ENCODE measurements at places on chromosomes 2 and 18. TPM values are rescaled to one million over a fixed set of nuclear protein-coding genes. Genes with fewer than 3 reads are reported as not detected.

The IL1A gene
- 0.44 TPM for total RNA-seq

DNA sequence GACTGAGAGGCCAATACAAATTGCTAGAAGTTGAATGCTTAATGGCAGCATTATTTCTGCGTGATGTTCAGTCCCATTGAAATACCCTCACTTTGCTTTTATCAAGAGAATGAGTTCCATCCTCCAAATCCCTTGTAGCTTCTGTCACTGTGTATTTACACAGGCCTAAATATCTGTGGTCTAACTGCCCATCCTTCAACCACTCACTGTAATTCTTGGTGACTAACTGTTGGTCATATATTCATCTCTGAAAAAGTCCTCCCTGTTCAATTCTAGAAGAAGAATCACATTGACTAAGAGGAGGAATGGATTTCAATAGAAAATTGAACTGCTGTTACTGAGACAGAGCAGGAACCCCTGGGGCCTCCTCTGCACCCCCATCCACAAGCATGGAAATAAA is 74.2 kb upstream of the L3MBTL4 start:
- H3K4me3 ChIP-seq, result no peak overlapping the region
- no peak overlapping the region for H3K27ac ChIP-seq
- no peaks in the 10 kb centered on the region for H3K27me3 ChIP-seq
- DNase-seq, result no peak
- H3K4me1 ChIP-seq, result no peaks in the 10 kb centered on the region

DNA sequence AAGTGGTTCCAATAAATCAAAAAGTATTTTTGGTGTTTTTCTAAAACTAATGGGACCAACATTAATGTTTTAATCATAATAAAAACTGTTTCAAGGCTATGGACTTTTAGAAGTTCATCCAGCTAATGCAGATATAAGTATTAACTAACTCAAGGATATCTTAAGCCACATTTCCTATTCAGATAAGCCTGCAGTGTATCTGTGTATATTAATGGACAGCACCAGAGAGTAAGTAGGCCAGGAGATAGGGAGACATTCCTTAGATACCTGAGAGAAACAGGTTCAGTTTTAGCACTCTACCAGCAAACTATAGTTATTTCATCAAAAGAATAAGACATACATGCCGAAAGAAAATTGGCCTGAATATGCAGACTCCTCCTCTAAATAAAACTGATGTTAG is 27.3 kb downstream of the PREPL start:
- no peak overlapping the region for H3K4me3 ChIP-seq
- DNase-seq, result no peak
- H3K27ac ChIP-seq, result no peak overlapping the region
- peaks cover 20% of the 10 kb centered on the region for H3K36me3 ChIP-seq

GRCh38 chr2:210318891-210319290 is 3.9 kb upstream of the MYL1 start:
- H3K27ac ChIP-seq, result no peak overlapping the region
- no peak for DNase-seq

- H3K27ac ChIP-seq, result no peak overlapping the region
- no peaks in the 10 kb centered on the region for H3K36me3 ChIP-seq
- no peak for DNase-seq
- no peaks in the 10 kb centered on the region for H3K27me3 ChIP-seq
- no peak overlapping the region for H3K4me3 ChIP-seq
These were observed 529.2 kb upstream of the ID2 start for GRCh38 chr2:8152392-8153257.

GRCh38 chr2:18378020-18378653 is 182.3 kb downstream of the RDH14 start:
- no peak overlapping the region for H3K27ac ChIP-seq
- no peaks in the 10 kb centered on the region for H3K36me3 ChIP-seq
- peaks cover 29% of the 10 kb centered on the region for H3K27me3 ChIP-seq
- no peak overlapping the region for H3K4me3 ChIP-seq
- DNase-seq, result no peak
- peaks cover 2% of the 10 kb centered on the region for H3K4me1 ChIP-seq

GRCh38 chr18:59460072-59460420 is 101.0 kb upstream of the LMAN1 start:
- H3K4me1 ChIP-seq, result peaks cover 2% of the 10 kb centered on the region
- peaks cover 47% of the 10 kb centered on the region for H3K27me3 ChIP-seq
- DNase-seq, result no peak
- H3K36me3 ChIP-seq, result peaks cover 2% of the 10 kb centered on the region

- H3K4me3 ChIP-seq, result no peak overlapping the region
- H3K4me1 ChIP-seq, result no peaks in the 10 kb centered on the region
- DNase-seq, result no peak
- no peaks in the 10 kb centered on the region for H3K36me3 ChIP-seq
These were observed 93.9 kb downstream of the EVA1A start for GRCh38 chr2:75466708-75467311.

Measured in T-helper 17 cell (primary cell).